ENCODE measurements at places on chromosomes 1 and 21.

GRCh38 chr1:73576083-73576482 lies 621.9 kb downstream of the LRRIQ3 start:
- DNase-seq = no peak

- DNase-seq = no peak
Observed at GRCh38 chr21:27298465-27298864, 331.6 kb upstream of the ADAMTS5 start.

- DNase-seq = no peak
Observed at GRCh38 chr1:201255479-201256362, 27.6 kb upstream of the PKP1 start.

DNA sequence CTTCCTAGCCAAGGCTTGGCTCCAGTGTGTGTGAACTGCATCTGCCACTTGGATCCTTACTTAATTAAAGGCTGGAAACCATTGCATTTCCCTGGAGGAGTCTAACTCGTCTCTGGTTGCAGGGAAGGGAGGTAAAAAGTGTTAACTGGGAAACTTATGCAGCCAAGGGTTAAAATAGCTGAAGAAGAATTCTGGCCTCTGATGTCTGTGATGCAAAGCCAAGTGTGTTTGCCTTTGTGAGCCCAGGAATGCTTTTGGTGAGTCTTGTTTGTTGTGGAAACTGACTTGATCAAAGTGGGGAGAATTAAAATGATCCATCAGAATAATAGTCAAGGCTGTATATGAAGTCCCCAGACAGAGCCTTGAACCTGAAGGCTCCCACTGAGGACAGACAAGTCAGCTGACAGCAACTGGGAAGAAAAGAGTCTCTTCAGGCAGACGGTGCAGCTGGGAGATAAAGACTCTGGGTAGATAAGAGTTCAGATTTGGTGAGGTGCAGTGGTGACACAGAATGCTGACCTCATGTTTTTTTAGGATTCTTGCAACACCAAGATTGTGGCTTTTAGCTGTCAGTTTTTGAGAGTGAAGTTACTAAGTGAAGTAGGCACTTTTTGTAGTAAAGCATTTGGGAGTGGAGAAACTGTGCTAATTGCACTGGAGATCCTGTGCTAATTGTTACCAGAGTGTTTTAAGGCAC lies 59.5 kb upstream of the WLS start:
- no peak for DNase-seq

DNA sequence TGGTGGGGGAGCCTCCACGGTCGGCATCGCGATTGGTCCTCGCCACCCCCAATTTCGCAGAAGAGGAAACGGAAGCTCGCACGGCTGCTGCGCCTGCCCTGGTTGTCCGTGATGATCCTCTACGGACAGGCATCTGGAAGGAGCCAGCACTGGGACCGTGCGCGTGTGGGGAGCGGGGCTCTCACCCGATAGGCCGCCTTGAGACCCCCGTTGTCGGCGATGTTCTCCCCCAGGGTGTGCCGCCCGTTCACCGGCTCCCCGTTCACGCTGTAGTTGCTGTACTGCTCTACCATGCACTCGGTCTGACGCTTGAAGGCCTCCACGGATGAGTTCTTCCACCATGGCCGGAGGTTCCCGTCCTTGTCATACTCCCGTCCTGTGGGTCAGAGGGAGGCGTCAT lies 48.4 kb upstream of the EIF4G3 start:
- no peak for DNase-seq

DNA sequence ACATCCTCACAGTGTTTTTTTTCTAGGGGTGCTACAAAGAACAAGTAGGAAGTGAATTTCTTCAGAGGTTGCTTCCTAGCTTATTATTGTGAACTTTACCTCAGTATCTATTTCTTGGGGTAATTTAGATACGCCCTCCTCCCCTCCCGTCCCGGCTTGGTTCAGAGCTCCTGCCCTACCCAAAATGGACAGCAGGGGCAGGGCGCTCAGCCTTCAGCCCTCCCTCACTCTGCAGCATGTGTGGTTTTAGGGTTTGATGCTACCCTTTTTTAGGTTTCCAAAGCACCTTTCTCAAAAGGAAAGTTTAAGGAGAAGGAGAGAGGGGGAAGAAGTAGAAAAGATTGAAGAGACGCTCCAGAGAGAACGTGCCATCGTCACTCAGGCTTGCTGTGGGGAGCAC lies 16.9 kb upstream of the POGK start:
- DNase-seq = no peak

- no peak for DNase-seq
Observed at GRCh38 chr21:45852886-45853400, 128.6 kb upstream of the COL6A1 start.

DNA sequence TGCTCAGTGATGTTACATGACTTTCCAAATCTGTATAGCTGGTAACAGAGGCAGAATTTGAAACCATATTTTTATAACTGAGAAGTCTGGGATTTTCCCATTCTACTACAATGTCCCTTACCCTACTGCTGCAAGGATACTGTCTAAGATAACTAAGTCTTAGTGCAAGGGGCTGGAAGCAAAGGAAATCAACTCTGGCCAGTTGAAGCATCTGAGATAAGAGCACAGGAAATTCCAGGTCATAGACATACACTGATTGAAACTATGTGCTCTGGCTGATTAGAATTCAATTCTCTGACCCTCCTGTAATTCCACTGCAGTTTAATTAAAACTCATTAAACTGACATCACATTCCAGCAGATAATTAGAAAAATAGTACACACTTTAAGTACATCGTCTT lies 267.7 kb upstream of the C1orf87 start:
- DNase-seq = no peak

- DNase-seq = no peak
Observed at GRCh38 chr1:67175530-67176087, 9.4 kb downstream of the IL23R start.

DNA sequence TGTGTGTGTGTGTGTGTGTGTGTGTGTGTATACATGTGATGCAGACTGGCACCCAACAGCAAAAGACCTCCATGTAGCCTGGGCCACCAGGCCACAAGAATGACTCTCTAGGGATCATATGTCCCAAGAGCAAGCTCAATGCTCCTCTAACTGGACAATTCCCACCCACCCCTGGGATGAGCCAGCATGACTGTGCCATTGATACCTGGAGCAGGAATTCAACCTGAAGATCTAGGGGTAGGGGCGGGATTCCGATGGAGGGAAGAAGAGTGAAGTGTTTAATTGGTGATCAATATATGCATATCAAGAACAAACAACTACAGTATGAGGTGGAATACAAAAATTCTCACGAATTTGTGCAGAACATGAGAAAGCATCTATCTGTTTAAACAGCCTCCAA lies 136.2 kb downstream of the PSMG1 start:
- DNase-seq = no peak

DNA sequence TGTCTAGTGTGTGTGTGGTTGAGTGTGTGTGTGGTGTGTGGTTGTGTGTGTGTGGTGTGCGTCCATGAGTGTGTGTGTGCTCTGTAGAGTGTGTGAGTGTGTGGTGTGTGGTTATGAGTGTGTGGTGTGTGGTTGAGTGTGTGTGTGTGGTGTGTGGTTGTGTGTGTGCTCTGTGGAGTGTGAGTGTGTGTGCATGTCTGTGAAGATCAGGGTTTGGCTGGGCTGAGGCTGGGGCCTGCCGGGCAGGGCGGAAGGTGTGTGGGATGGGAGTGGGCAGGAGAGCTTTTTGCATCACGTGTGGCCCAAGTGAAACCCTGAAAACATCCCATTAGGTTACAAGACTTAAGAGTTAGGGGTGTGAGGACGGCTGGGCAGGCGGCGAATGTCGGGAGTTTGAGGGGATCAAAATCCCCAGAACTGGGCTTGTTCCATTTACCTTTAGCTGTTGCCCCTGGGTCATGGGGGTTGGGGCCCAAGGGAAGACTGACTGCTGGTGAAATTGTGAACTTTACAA lies 2.9 kb upstream of the FCMR start:
- no peak for DNase-seq

- no peak for DNase-seq
Observed at GRCh38 chr21:45332415-45332814, 44.7 kb upstream of the POFUT2 start.

DNA sequence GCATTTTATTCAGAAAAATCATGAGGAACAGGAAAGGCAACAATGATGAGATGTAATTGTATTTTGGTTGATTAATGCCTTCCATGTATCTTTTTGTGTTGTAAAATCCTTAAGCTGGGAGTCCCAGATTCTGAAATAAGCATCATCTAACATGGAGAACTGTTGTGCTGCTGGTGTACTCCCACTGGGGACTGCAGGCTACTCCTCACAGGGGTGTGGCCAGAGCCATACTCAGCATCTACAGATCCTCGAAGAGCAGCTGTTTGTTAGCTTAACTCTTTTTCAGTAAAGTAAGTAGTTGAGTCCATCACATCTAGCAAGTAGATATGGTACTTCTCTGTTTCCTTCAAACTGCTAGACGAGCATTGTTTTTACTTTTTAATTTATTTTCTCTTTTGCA lies 358.0 kb downstream of the BRINP3 start:
- DNase-seq = no peak

GRCh38 chr1:82400521-82400920 lies 599.8 kb downstream of the ADGRL2 start:
- no peak for DNase-seq

DNA sequence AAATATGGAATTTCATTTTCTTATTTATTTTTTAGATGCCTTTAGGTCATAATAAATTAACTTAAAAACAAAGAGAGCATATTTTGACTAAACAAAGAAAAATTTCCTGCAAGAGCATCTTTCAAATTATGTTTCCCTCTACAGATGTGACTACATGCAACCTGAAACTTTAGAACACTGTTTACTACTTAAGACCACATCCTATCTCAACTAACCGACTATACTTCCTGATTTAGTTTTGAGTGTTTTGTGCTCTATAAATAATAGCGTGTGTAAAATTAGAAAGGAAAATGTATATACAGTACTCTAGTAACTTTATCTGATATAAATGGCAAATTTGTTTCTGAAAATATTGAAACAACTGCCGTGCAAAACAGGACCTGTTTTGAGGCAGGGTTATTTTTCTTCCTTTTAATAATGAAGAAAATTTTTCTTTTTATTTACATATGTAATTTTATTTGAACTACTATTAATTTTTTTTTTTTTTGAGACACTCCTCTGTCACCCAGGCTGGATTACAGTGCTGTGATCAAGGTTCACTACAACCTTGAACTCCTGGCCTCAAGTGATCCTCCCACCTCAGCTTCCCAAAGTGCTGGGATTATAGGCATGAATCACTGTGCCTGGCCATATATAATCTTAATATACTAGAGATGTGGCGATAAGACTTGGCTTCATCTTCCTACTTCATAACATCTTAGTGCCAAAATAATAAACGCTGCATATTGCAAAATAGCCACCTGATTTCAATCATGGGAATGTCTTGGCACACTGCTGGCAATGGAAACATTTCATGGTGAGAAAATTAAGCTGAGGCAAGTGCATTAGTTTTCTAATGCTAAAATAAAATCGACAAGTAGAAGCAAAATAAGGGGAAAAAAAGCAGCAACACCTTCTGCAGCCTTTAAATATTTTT lies 12.3 kb downstream of the ZRANB2 start:
- no peak for DNase-seq

GRCh38 chr1:185864889-185865517 lies 130.8 kb downstream of the HMCN1 start:
- DNase-seq = no peak

DNA sequence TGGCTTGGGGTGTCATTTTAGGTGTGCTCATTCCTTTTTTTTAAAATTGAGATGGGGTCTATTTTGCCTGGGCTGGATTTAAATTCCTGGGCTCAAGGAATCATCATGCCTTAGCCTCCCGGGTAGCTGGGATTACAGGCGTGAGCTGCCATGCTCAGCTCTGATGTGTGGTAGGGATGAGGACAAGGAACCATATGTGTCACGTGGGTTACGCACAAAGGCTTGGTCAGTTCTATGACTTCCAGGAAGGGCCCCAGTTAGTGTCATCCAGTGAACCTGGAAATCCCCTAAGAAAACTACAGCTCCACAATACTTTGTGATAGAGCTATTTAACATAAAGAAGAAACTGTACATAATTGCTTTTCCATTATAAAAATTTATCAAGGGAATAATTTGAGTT lies 6.7 kb upstream of the METTL25B start:
- DNase-seq = no peak

DNA sequence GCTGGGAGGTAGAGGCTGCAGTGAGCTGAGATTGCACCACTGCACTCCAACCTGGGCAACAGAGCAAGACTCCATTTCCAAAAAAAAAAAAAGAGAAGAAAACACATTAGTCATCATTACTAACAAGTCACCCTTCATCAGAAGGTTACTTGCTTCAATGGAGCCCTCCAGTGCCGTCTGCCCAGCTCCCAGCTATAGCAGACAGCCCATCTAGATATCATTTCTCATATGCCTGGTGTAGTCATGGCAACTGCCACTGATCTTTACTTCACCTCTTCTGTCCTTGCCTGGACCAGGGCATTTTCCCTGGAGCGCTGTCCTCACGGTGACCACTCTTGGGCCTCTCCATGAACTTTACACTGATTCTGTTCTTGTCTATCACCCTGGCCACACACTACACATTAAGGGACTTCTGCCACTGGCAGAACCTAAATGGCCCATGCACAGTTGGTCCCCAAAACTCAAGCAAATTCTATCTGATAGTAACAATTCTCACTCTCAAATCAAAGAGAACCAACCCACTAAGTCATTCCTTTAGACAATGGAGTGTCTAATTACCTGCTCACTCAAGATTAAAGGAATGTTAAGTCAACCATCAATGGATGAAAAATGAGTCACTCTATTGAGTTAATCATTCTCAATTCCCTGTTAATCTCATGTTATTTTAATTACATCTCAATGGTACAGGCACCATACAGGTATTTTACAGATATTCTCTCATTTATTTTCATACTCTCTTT lies 12.9 kb downstream of the GPA33 start:
- no peak for DNase-seq

- DNase-seq = no peak
Observed at GRCh38 chr1:53567851-53568250, 108.7 kb downstream of the DMRTB1 start.

DNA sequence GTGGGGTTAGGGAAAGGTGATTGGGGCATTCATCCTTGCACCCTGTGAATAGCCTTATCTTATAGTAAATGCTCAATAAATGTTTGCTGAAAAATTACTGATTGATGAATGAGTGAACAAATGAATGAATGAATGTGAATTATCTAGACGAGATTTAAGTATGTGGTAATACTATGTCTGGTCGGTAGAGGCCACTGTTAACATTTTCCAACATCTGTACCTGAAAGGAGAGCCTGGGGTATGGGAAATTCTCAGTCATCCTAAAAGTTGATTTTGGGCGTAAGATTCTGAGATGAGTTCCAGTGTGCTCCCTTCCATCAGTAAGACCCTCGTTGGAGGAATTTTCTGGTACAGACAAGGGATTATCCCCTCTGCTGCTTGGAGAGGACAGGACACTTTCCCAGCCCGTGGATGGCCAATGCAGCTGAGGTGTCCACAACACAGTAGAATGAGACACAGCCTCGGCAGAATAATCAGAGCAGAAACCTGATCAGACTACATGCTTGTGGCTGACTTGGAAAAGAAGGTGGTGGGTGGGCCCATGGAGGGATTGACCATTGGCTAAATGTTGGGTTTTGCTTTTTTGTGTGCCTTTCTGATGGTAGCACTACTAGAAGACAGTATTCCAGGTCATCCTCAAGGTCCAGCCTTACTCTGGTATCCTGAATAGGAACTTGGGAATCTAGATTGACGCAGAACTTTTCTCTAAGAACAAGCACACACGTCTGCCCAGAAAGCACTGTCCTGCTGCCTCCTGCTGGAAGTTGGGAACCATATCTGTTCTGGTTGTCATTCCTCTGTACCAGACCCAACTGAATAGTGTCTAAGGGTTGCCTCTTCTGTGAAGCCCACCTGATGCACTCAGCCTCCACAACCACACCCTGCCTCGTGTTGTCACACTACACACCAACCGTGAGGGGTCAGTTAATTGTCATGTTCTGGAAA lies 262.0 kb downstream of the TNR start:
- DNase-seq = peak; percentile 3
